ENCODE measurements at places on chromosomes 7 and 10.

DNA sequence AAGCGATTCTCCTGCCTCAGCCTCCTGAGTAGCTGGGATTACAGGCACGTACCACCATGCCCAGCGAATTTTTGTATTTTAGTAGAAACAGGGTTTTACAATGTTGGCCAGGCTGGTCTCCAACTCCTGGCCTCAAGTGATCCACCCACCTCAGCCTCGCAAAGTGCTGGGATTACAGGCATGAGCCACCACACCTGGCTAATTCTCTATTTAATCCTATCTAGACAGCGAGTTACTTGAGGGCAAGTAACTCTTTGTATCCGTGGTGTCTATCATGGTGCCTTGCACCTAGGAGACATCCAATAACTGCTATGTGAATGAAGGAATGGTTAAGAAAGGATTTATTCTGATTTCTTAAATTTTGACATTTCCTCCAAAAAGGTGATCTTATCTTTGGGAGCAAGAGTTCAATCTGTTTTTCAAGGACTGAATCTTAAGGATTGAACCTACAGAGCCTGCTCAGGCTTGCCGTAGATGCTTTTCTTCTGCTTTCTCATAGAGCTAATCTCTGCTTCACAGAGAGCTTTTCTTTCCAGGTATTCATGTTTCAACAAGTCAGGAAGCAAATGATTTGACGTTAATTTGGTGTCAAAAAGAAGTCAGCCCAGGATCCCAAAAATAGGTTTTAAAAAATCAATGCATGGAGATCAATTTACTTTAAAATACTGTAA is 101.6 kb downstream of the CUL2 start:
- no peak for DNase-seq

- peak; percentile 62 for DNase-seq
Measured at GRCh38 chr10:104255311-104255981, 754 bp downstream of the GSTO1 start.

GRCh38 chr7:17523813-17524739 is 225.6 kb downstream of the AHR start:
- peak; percentile 94 for DNase-seq

DNA sequence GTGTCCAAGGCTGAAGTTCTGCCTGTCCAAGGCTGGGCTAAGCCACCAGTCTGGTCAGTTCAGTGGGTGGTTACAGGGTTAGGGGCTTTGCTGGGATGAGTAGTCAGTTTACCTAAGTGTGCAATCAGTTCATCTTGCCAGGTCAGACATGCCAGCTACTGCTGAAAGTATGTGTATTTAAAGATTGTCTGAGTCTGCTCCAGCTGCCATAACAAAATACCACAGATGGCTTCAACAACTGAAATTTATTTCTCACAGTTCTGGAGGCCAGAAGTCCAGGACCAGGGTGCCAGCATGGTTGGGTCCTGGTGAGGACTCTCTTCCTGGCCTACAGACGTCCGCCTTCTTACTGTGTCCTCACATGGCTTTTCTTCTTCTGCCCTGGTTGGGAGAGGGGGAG is 52.4 kb upstream of the TNS3 start:
- no peak for DNase-seq

GRCh38 chr10:110361800-110362456 is 57.2 kb upstream of the SMNDC1 start:
- DNase-seq: no peak

DNA sequence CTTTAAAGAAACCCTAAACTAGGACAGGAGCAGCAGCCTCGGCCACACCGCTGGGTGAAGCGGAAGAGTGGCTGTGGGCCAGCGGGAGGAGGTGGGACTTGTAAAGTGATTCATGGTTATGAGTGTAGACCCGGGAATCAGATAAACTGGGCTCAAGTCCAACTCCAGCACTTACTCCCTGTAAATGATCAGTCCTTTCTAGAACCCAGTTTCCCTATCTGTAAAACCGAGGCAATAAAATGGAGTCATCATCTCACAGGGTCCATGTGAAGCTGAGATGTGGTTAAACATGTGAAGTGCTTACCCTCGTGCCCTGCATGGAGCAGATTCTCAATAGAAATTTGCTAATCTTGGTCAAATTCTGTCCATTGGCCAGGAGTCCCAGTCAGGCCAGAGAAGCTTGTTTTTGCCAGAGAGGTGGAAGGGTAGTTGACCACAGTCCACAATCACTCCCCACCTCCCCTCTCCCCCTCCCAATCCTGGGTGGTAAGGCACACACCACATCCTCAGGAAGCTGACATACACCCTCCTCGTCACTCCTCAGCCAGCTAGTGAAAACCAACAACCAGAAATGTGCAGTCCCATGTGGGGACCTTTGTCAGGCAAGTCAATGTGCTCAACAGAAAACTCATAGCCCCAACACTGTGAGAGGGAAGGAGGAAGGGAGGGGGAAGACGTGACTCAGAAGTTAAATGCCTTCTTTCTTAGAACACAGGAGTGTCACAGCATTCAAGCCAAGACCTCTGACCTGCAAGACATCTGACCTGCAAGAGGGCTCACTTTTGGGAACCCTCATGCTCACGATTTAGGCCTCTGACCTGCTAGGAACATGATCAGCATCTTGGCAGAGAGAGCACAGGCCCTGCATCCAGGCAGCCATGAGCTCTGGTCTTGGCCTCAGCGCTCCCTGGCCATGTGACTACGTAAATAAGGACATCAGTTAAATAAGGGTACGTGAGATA is 145.1 kb downstream of the PLXNA4 start:
- peak; percentile 96 for DNase-seq

DNA sequence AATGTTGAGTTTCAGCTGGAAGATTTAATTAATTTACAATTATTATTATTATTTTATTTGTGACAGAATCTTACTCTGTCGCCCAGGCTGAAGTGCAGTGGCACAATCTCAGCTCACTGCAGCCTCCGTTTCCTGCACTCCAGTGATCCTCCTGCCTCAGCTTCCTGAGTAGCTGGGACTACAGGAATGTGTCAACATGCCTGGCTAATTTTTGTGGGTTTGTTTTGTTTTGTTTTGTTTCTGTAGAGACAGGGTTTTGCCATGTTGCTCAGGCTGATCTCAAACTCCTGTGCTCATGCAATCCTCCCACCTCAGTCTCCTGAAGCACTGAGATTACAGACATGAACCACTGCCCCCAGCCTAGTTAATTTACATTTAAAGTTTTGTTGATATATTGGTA is 93.8 kb upstream of the MEOX2 start:
- no peak for DNase-seq

- DNase-seq: no peak
Measured at GRCh38 chr7:75946207-75946855, 31.4 kb downstream of the POR start.

GRCh38 chr7:42552227-42552626 is 315.2 kb upstream of the GLI3 start:
- DNase-seq: no peak

- DNase-seq: no peak
Measured at GRCh38 chr7:139542308-139543151, 19.0 kb downstream of the CLEC2L start.

- DNase-seq: no peak
Measured at GRCh38 chr10:85222300-85222699, 893.9 kb downstream of the CCSER2 start.

All from fibroblast of the aortic adventitia (primary cell).